AG09309 (cell line): ENCODE measurements at places on chromosomes 5 and 9.

- no peak for DNase-seq
Observed at GRCh38 chr5:17406423-17406838, 91.6 kb upstream of the TAF11L2 start.

- no peak for DNase-seq
Observed at GRCh38 chr5:65084795-65085515, 316.2 kb downstream of the CWC27 start.

DNA sequence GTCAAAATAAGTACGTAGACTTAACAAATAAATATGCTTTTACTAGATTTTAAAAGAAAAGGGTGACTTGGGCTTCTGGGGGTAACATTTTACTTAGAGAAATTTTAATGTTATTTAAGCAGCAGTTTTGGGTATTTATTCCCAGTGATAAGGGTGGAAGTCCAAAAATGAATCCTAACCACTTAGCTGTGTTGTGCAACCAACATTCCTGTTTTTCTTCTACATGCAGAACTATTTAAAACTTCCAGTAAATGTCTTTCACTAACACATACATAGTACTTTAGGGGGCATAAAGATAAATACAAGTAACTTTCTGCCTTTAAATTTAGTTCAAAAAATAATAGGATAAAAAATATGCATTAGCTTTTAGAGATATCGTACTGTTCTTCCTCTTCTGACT lies 436.7 kb downstream of the CTNND2 start:
- DNase-seq, result no peak

DNA sequence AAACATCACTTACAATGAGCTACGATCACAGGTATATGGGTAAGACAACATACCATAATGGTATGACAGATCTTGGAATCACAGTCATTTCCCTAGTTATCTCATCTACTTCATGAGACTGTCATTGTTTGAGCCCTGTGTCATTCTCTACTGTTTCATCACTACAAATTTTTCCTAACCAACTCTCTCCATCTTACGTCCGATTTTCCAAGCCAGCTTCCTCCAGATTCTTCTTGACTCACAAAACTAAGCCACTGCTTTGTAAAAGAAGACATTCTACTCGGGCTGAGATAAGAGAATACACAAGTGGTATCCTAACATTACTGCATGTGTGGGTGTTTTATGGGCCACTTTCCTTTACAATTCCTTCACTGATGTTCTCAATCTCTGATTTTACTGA lies 49.6 kb downstream of the SERINC5 start:
- DNase-seq, result peak; percentile 62
